Fibroblast of skin of right biceps (primary cell): ENCODE measurements at places on chromosomes 13 and 19.

DNA sequence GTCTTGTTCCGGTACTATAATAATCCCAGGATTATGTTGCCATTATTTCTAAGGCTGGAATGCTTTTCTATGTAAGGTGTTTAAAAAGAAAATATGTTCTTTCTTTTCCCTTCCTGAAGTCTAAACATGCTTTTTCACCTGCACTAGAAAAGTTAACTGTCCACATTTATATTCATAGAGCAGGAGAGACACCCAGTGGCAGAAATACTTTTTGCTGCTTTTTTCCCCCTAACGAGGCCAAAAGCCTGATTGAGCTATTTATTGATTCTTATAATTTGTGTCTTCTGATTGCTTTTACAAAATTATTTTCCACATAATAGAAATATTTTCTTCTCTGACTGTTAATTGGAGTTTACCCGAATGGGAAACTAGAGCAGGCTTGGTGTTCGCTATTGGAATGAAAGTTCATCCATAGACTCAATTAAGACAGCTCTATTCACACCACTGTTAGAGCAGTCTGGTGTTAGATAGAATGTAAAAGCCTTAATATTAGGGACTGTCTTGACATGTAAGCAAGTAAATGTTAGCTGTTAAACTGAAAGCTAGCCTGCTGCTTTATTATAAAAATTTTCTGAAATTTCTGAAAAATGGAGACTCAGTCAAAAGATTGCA lies 15.8 kb downstream of the GPR180 start:
- no peak for DNase-seq

GRCh38 chr19:55618426-55618825 lies 5.9 kb downstream of the ZNF784 start:
- no peak for DNase-seq

- no peak for DNase-seq
These were observed 6.8 kb upstream of the ADPRHL1 start for GRCh38 chr13:113460064-113460555.

- DNase-seq: no peak
These were observed 25.7 kb downstream of the ARL11 start for GRCh38 chr13:49654011-49654410.

- no peak for DNase-seq
These were observed 456.0 kb downstream of the PCDH17 start for GRCh38 chr13:58087566-58087965.

GRCh38 chr19:18401580-18402112 lies 4.2 kb upstream of the LRRC25 start:
- DNase-seq: peak; percentile 64
